ENCODE measurements at places on chromosomes 3 and 15. TPM values are rescaled to one million over a fixed set of nuclear protein-coding genes. Genes with fewer than 3 reads are reported as not detected.

DNA sequence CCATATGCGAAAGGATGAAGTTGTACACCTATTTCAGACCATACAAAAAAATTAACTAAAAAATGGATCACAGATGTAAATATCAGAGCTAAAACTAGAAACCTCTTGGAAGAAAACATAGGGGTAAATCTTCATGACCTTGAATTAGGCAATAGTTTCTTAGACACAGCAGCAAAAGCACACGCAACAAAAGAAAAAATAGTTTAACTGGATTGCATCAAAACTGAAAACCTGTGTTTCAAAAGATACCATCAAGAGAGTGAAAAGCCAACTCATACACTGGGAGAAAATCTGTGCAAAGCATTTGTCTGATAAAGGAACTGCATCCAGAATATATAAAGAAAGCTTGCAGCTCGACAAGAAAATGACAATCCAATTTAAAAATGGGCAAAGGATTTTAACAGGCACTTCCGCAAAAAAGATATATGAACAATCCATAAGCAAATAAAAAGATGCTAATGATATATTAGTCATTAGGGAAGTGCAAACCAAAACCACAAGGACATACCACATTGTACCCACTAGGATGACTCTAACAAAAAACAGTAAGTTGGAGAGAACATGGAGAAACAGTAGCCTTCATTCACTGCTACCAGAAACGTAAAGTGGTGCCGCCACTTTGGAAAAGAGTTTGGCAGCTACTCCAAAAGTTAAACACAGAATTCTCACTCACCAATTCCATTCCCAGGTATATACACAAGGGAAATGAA lies 263.1 kb downstream of the ADAMTS17 start:
- no peaks in the 10 kb centered on the region for H3K36me3 ChIP-seq
- DNase-seq = no peak
- no peak overlapping the region for H3K27ac ChIP-seq
- H3K27me3 ChIP-seq = no peaks in the 10 kb centered on the region

GRCh38 chr15:38685686-38686339 lies 121.2 kb upstream of the RASGRP1 start:
- H3K4me3 ChIP-seq = no peak overlapping the region
- no peaks in the 10 kb centered on the region for H3K36me3 ChIP-seq
- H3K27me3 ChIP-seq = no peaks in the 10 kb centered on the region
- no peaks in the 10 kb centered on the region for H3K4me1 ChIP-seq

GRCh38 chr15:74782259-74783071 lies 585 bp downstream of the CSK start:
- peaks cover 22% of the 10 kb centered on the region for H3K36me3 ChIP-seq
- peak overlapping the region; percentile 77 for H3K4me3 ChIP-seq
- peak; percentile 59 for DNase-seq
- H3K27me3 ChIP-seq = peaks cover 3% of the 10 kb centered on the region

Gene ZIC1
- 11.8 TPM for total RNA-seq

- peak overlapping the region; percentile 26 for H3K4me3 ChIP-seq
- DNase-seq = peak; percentile 81
- peaks cover 14% of the 10 kb centered on the region for H3K4me1 ChIP-seq
Observed at GRCh38 chr3:36907911-36908646, 36.8 kb downstream of the TRANK1 start.

Gene LRRIQ4
- 0.09 TPM for total RNA-seq

Gene TMOD3
- total RNA-seq = 20.8 TPM

DNA sequence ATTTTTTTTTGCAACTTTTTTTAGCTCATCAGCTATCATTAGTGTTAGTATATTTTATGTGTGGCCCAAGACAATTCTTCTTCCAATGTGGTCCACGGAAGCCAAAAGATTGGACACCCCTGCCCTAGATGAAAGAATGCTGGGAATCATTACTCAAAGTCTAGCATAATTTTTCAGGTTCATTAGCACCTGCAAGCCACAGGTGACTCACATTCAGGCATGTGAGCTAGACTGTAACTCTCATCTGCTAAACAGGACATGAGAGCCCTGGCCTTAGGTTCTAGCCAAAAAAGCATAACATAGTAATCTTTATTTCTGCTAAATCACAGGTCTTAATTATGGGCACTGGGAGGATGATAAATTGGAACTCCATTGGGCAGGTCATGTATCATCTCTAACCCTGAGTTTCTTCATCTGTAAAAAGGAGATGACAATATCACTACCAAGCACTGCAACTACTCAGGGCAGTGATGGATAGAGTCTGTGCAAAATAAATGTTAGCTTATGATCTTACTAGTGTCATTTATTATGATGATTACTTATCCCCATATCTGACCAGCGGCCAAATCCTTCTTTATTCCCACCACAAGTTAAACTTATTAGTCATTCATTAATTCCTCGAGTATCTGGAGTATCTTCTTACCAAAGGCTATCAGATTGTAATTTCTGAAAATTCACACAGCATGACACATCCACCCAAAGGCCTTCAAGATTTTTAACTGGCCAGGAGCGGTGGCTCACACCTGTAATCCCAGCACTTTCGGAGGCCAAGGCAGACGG lies 125.0 kb downstream of the PLD1 start:
- no peak for DNase-seq
- no peak overlapping the region for H3K4me3 ChIP-seq
- H3K27me3 ChIP-seq = no peaks in the 10 kb centered on the region
- peaks cover 2% of the 10 kb centered on the region for H3K4me1 ChIP-seq
- no peak overlapping the region for H3K27ac ChIP-seq

Gene MASP1
- 8.2 TPM for total RNA-seq

- no peaks in the 10 kb centered on the region for H3K4me1 ChIP-seq
- H3K27ac ChIP-seq = no peak overlapping the region
- no peak overlapping the region for H3K4me3 ChIP-seq
Observed at GRCh38 chr3:155651489-155652218, 93.2 kb downstream of the PLCH1 start.

GRCh38 chr3:182212479-182213076 lies 500.9 kb downstream of the SOX2 start:
- DNase-seq = peak; percentile 38
- H3K36me3 ChIP-seq = no peaks in the 10 kb centered on the region
- no peaks in the 10 kb centered on the region for H3K4me1 ChIP-seq
- H3K27ac ChIP-seq = no peak overlapping the region
- no peak overlapping the region for H3K4me3 ChIP-seq

Gene LRRC34
- 4.3 TPM for total RNA-seq

DNA sequence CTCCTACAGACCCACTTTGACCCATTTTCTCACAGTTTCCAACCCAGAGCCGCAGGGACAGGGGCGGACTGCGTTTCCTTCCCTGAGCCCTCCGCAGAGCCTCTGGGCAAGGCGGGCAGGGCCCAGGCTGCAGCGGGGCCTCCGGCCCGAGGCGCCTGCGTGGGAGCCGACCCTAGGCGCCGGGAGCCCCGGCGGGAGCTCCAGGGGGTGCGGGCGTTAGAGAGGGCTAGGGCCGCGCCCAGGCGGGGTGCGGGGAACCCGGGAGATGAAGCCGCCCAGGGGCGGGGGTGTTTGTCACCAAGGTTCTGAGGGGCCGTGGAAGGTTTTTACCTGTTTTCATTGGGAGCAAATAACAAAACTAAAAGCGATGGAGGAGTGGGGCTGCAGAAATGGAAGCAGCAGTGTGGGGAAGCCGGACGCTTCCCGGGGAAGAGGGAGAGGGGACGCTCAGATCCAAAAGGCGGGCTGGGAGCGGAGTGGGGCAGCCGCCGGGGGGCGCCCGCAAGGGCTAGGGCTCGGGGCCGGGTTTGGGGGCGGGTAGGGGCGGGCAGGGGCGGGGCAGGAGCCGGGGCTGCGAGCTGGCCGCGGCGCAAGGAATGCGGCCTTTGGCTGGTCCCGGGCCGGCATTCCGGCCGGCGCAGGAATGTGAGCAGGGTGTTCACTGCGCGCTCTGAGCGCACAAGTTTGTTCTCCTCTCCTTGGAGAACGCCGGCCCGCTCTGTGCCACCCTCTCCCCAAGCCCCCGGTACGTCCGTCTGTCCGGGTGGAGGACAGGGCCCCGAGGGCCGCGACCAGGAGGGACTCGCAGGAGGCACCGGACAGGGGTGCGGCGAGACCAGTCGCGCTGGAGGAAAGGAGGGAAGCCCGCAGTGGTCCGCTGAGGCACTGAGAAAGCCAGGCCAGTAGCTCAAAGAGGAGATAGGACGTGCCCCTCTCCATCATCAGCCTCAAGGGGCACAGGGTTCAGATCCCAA lies 61.1 kb downstream of the AMOTL2 start:
- H3K4me3 ChIP-seq = peak overlapping the region; percentile 37
- DNase-seq = peak; percentile 87
- peaks cover 71% of the 10 kb centered on the region for H3K4me1 ChIP-seq
- peak overlapping the region; percentile 80 for H3K27ac ChIP-seq
- no peaks in the 10 kb centered on the region for H3K27me3 ChIP-seq

Gene CCNDBP1
- 41.8 TPM for total RNA-seq

DNA sequence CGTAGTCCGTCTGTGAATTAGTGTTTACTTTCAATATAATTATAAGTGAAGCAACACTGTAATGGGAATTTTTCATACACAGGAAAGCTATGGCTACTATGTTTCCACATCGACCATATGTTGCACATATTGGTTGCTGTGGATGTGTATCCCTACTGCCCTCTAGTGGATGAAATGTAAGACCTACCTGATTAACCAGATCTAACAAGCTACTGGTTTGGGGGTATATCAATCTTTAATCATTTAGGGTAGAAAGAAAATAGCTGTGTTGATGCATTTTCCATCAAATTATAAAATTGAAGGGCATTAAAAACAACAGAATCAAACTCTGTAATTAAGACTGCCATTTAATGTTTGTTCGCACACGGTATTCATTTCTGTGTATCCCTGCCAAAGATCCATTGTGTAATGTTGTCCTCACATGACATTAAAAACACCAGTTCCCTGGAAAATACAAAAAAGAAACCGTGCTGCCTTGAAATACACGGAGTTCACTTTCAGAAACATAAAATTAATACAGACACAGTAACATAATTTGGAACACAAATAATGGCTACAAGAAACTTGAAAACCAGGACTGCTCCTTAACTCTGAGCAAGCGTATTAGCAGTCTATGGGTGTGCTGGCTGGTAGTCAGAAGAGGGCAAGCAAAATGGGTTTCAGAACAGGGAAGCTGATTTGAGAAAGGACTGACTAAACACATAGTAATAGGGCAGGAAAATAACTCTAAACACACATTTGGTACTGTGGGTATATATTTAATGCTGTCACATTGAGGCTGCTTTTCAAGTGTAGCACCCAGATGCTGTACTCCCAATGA lies 125.1 kb downstream of the TIGIT start:
- no peaks in the 10 kb centered on the region for H3K27me3 ChIP-seq
- H3K4me1 ChIP-seq = no peaks in the 10 kb centered on the region
- H3K36me3 ChIP-seq = no peaks in the 10 kb centered on the region

DNA sequence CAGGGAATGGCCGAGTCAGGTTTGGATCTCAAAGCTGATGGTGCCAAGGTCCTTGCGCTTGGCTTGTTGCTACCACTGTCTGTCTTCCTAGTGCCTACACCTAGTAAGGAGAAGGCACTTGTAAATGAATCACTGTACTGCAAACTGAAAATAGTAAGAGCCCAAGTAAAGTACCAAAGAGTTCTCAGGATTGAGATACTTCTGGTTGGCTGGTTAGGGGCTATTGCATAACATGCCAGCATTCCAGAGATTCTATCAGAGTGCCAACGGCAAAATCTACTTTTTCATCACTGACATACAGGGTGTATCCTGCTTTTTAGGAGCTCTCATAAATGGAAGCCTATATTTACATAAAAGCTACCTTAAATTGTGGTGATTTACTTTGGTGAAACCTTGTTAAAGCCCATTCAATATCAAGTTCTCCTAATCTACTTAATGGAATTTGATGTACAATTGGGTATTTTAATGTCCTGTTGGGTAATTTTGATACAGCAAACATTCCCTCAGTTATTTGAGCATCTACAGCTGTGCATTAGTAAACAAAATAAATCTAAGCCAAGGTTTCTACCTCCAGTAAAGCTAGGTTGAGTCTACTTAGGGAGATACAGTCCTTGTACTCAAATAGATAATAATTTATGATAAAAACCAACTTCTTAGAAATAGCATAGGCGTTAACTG lies 30.7 kb upstream of the CHD2 start:
- H3K4me3 ChIP-seq = no peak overlapping the region
- peaks cover 5% of the 10 kb centered on the region for H3K4me1 ChIP-seq
- no peaks in the 10 kb centered on the region for H3K36me3 ChIP-seq
- no peak overlapping the region for H3K27ac ChIP-seq
- H3K27me3 ChIP-seq = no peaks in the 10 kb centered on the region
- no peak for DNase-seq

DNA sequence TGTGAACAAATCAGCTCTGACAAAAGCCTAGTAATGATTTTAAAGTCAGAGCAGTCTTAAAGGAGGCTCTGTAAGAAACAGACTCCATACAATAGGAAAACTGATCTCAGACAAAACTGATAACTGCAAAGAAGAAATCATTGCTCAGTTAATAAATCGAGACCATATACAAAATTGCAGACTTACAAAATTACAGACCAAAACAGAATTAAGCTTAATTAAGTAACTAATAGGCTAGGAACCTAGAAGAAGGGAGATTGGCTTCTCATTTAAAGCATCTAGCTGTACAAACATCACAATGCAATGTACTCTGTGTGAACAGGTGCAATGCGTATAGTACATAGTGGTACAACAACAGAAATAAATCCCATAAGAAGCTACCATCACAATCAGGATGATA lies 46.3 kb downstream of the ZBTB20 start:
- no peaks in the 10 kb centered on the region for H3K4me1 ChIP-seq
- peak overlapping the region; percentile 16 for H3K4me3 ChIP-seq
- H3K36me3 ChIP-seq = no peaks in the 10 kb centered on the region
- no peak for DNase-seq
- peak overlapping the region; percentile 81 for H3K27ac ChIP-seq

- H3K4me1 ChIP-seq = peaks cover 5% of the 10 kb centered on the region
- H3K27ac ChIP-seq = no peak overlapping the region
Observed at GRCh38 chr15:29142129-29142747, 127.4 kb downstream of the NSMCE3 start.

Gene SEMA3G
- total RNA-seq = 10.8 TPM

DNA sequence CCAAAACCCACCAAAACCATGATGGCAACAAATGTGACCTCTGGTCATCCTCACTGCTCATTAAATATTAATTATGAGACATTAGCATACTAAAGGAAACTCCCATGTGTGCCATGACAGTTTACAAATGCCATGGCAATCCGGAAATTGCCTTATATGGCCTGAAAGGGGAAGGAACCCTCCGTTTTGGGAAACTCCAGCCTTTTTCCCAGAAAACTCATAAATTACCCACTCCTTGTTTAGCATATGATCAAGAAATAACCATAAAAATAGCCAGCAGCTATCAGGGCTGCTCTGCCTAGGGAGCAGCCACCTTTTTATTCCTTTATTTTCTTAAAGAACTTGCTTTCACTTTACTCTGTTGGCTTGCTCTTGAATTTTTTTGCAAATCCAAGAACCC lies 992.7 kb downstream of the NTRK3 start:
- no peak for DNase-seq
- H3K27me3 ChIP-seq = no peaks in the 10 kb centered on the region
- no peak overlapping the region for H3K27ac ChIP-seq
- H3K4me3 ChIP-seq = no peak overlapping the region
